HS-5 (cell line): ENCODE measurements at places on chromosomes 13 and 19.

- no peak for DNase-seq
Measured at GRCh38 chr19:7994114-7994513, 11.3 kb downstream of the ELAVL1 start.

- DNase-seq: peak; percentile 34
Measured at GRCh38 chr19:53808710-53809125, 15.4 kb downstream of the NLRP12 start.

- DNase-seq: no peak
Measured at GRCh38 chr19:2429917-2430535, 2.6 kb upstream of the TIMM13 start.

- no peak for DNase-seq
Measured at GRCh38 chr13:30805603-30806011, 70.3 kb downstream of the ALOX5AP start.

GRCh38 chr19:556611-557382 is 12.9 kb downstream of the GZMM start:
- no peak for DNase-seq

DNA sequence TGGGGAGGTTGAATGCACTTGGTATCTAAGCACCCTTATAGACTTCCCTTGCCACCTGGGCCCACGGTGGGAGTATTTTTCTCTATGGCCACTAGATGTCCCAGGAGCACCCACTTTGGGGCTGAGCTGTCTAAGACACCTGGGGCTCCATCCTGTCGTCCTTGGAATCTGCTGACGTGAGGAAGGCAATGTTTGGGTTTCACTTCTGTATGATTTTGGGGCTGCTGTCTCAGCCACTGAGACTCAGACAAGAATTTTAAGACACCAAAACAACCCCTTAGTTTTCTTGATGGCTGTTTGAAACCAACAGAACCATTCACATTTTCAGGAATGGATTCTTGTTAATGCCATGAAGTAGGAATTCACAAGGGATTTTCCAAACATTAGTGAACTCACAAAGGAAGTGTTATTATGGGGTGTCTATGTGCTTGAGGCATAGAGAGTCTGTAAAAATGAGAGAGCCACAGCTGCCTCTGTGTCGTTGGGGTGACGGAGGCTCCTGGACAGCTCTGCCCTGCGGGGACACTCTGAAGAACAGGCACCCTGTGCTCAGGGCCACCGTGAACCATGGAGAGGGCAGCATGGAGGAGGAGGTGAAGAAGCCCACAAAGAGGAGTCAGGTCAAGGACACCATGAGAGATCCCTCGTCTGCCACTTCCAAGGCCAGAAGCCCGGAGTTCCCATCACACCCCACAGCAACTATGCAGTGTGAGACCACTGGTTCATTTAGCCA is 106.8 kb upstream of the SPATA13 start:
- DNase-seq: no peak

DNA sequence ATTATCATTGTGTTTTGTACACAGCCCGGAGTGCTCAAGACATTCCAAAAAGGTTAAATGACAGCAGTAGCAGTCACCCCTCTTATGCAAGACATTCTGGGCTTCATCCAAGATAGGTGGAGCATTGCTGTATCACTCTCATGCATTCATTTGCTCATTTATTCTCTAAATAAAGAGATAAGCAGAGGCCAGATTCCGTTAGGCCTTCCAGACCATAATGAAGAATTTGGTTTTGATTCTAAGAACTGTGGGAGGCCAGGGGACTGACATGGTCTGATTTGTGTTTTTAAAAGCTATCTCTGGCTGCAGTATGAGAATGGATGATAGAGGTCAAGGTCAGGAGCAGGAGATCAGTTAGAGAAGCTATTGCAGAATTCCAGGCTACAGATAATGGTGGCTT is 145.8 kb downstream of the KCNRG start:
- DNase-seq: no peak

DNA sequence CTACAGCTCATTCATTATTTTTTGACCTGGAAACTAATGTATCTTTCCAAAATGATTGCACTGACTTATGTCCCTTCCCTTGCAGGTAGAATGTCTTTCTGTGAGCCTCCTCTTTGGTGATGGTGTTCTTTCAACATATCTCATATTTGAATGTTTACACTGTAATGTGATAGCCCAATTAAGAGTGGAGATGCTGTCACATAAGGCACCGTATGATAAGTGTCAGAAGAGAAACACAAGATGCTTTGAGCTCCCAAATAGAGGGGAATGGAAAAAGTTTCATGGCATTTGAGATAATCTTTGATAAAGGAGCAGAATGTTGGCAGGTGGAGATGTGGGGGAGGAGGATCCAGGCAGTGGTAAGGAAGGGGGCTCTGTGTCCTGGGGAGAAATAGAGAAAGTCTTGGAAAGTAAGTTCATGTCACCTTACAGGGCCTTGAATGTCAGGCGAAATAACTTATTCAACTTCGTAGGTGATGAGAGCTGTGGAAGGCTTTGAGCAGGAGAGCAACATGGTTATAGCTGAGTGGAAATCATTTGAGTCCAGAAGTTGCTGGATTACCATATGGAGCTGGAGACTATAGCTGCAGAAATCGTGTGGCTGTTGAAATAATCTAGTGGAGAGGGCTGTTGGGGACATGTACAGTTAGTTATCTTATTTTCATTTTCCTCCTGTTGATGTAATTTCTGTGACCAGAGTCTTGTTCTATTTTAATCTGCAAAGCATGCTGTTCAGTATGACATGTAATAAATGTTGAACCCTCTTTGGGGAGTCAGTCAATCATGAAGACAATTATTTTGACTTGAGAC is 10.3 kb upstream of the RNF113B start:
- DNase-seq: no peak

GRCh38 chr13:37187621-37188020 is 82.2 kb upstream of the CSNK1A1L start:
- DNase-seq: no peak

GRCh38 chr13:64684685-64685431 is 2545.3 kb downstream of the PCDH9 start:
- DNase-seq: no peak

DNA sequence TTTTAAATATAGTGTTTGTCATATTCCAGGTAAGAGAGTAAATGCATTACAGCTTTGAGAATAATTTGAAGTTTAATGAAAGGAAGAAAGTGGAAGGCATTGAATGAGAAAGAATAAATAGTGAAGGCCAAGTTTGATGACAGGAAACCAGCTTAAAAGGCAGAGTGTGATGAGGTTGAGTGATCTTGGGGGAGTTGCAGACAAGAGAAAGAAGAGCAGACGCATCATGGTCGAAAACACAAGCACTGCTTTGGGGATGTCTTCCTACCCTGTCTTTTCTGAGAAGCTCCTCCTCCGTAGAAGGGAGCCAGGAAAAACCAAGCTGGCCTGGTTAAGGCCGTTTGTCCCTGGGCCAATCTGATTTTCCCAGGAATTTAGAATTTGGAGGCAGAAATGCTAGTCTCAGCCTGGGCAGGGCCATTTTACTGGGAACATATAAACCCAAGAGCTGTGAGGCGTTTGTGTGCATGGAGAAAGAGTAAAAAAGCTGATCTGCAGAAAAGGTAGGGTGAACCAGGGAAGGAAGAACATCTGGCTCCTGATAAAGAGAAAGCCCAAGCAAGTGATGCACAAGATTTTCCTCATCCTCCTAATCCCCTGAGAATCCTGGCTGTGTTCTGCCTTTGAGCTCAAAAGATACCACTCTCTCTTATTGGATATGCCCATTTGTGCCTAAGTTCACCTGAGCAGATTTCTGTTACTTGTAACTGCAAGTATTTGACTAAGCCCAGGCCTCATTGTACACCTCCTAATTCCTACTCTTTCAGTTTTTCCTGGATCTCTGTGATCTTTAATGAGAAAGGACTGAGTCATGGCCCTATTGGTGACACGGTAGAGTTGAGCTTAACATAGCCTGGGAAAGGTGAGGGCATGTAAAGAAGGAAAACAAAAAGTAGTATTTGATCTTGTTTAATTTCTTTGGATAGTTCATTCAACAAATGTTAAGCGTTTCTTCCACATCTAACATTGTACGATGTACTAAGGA is 80.0 kb downstream of the WDFY2 start:
- DNase-seq: no peak

- no peak for DNase-seq
Measured at GRCh38 chr13:27379694-27380641, 44.5 kb upstream of the GTF3A start.

GRCh38 chr13:106561551-106562170 is 6.3 kb downstream of the ARGLU1 start:
- no peak for DNase-seq

DNA sequence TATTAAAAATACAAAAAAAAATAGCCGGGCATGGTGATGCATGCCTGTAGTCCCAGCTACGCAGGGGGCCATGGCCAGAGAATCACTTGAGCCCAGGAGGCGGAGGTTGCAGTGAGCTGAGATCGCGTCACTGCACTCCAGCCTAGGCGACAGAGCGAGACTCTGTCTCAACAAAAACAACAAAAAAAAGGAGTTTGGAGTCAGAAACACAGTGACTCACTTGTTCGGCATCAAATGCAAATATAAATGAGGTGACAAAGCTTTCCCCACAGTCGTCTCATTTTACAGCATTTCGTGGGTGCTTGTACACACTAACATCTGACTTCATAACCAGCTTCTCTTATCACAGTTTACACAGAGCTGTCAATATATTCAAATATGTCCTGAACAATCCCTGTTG is 11.0 kb downstream of the ZNF665 start:
- no peak for DNase-seq

GRCh38 chr13:99382428-99383133 is 75.4 kb upstream of the GPR183 start:
- no peak for DNase-seq

GRCh38 chr19:47896773-47897172 is 10.7 kb upstream of the SULT2A1 start:
- DNase-seq: no peak

GRCh38 chr13:91491980-91492379 is 93.6 kb downstream of the GPC5 start:
- DNase-seq: no peak

DNA sequence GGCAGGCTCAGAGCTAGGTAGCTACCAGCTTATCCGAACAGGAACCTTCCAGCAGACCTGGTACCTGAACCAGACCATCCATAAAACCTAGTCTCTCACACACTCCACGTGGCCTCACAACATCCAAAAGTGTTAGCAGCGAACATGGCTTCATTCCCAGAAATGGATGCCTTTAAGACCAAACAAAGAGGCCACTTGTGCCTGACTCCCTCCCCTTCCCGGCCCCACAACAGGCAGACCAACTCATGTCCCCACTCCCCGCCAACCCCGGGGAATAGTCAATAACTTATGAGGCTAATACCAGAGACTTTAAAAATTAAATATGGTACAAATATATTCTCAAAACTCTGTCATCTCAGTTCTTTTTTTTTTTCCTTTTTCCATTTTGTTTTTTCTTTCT is 46.2 kb downstream of the ZNF557 start:
- no peak for DNase-seq

GRCh38 chr19:9797871-9798270 is 21.0 kb downstream of the FBXL12 start:
- no peak for DNase-seq

DNA sequence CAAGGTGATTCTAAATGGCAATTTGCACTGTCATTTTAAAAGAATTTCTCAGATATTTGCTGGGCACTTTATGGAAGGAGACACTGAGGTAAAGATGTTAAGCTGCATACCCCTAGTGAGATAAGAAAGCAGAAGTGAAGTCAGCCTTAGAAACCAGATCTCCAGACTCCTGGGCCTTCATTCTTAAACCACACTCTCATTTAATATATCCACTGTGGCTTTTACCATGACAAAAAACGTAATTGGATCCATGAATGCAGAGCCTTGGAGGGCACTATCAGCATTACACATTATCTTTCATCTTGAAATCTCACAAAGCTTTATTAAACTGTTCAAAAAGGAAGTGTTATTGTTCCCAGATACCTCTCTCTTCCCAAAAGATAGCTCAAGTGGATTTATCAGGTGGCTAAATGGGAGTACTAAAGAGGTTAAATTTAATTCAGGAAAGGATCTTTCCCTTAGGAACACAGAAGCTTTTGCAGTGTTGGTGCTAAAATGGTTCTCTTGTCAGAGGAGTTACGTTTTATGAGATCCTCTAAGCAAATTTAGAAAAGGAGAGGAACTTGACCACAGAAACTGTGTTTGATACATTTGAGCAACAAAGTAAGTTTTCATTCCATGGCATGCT is 1060.4 kb downstream of the EFNB2 start:
- no peak for DNase-seq

DNA sequence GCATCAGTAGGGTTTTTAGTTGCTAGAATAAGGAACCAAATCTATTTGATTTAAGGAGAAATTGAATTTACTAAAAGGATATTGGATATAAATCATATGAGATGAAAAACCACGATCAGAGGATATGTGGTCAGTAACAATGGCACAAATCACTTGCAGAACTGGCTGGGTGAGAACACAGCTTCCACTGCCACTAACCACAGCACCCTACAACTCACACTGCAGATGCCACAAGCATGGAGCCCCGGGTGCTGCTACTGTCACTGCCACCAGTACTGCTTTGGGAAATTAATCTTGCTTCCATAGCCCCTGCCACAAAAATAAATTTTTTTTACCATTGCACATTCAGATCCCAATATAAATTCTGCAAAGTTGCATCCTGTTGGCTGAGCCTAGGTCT is 40.6 kb upstream of the KLF12 start:
- no peak for DNase-seq

DNA sequence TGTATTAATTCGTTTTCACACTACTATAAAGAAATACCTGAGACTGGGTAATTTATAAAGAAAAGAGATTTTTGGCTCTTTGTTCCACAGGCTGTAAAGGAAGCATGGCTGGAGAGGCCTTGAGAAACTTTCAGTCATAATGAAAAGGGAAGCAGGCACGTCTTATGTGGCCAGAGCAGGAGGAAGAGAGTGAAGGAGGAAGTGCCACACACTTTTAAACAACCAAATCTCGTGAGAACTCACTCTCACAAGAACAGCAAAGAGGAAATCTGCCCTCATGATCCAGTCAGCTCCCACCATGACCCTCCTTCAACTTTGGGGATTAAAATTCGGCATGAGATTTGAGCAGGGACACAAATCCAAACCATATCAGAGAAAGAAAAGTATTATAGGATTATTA is 1255.9 kb upstream of the MIR17HG start:
- DNase-seq: no peak

DNA sequence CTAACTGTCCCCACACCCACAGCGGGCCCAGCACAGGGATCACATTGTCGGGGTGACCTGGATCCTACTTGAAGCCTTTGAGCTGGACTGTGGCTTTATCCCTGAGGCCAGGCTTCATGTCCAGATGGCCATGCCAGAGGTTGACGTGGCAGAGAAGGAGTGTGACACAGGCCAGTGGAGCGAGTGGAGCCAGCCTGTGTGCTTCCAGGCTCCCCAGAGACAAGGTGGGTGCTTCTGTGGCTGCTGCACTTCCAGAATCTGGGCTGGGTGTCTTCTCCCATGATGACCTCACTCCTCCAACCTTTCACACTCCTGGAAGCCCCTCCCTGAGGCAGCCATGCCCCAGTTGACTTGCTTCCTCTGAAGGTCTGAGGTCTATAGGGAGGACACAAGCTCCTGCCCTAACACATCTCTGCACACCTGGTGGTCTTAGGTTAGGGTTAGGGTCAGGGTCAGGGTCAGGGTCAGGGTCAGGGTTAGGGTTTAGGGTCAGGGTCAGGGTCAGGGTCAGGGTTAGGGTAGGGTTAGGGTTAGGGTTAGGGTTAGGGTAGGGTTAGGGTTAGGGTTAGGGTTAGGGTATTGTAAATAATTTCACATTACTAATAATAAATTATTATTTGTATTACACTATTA is 13.1 kb upstream of the MZF1 start:
- DNase-seq: no peak
